ENCODE measurements at places on chromosomes 7 and 10.

- no peak for DNase-seq
Measured at GRCh38 chr10:12925845-12926244, 75.7 kb downstream of the CCDC3 start.

GRCh38 chr10:55979203-55979602, 381.9 kb downstream of the ZWINT start:
- no peak for DNase-seq

GRCh38 chr7:157043745-157044144, 33.3 kb upstream of the MNX1 start:
- DNase-seq = no peak

DNA sequence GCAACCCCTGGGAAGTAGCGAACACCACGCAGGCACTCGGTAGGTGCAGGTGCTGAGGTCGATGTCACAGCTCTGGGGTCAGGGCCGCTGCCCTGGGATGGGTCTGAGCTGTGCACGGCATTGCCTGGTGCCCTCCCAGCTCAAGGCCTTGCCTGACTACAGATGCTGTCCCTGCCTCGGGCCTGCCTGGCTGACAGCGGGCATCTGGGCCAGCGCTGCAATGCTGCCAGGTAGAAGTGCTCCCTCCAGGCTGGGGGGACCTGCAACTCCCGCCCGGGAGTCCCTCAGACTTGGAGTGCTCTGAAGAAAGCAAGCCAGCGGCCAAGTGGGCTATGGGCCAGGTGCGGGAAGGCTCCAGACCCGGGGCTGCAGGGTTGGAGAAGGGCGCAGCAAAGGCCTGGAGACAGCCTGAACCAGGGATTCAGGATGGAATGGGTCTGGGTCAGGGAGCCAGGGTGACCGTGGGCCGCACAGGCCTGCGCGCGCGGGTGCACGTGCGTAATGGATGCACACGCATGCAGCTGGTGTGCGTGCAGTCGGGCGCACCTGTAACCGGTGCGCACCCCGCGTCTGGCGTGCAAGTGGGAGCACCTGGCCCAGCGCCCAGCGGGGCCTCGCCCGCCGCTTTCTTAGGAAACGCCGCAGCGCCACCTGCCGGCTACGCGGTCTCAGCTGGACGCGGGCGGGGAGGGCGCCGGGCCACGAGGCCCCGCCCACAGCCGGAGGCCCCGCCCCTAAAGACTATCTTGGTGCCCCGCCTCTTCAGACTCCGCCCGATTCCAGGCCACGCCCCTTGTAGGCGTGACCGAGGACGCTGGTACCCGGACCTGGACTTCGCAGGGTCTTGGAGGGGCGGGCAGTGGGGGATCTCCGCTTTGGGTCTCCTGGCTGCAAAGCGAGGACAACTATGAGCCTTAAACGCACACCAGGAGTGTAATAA, 46.7 kb downstream of the MICALL2 start:
- DNase-seq = peak; percentile 83

DNA sequence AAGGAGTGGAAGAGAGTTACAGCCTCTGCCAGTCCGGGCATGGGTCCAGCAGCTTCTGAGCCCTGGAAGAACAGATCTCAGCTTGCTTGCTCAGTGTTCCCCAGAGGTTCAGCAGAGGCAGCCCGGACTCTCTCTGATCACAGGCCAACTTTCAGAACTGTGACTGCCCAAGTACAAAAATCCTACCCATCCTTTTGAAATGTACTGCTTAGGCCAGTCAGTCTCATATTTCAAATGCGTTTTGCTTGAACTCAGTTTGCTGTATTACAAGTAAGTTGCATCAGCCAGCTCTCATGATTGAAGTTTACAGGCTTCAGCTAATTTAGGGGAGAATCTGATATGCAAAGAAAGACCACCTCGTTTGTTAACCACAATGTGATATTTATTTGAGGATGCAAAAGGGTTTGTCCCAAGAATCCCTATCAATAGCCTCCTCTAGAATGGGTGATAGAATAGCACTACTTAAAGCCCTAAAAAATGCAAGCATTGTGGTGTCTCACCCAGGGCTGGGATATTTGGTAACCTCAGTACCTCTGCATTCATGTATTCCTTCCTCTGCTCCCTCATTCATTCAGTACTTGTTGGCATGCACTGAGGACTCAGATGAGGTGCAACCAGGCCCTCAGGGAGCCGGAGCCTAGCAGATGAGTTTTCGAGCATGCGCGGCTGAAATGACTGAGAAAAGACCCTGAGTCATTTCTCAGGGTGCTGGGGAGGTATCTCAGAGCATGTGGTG, 7.0 kb downstream of the AIMP2 start:
- no peak for DNase-seq

DNA sequence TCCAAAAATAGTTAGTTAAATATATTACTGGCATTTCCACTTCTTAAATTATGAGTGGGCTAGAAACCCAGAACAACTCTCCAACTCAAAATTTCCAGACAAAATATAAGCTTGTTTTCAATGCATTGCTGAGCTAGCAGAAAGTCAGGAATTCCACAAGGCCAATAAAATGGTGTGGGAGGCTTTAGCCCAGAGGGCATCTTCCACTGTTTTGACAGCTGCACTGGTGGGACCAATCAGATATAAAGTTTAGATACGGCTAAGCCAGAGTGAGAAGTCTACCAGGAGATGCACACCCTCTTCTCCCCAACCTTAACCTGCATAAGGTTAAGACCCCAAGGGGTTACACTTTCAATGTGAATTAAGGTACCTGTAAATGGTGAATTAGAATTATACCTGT, 76.6 kb downstream of the AMPH start:
- no peak for DNase-seq

- no peak for DNase-seq
Measured at GRCh38 chr10:127117125-127117524, 79.3 kb downstream of the INSYN2A start.

- DNase-seq = no peak
Measured at GRCh38 chr10:33579996-33580395, 245.5 kb upstream of the NRP1 start.

GRCh38 chr7:76300166-76300731, 2.2 kb upstream of the HSPB1 start:
- no peak for DNase-seq

GRCh38 chr10:2282202-2282601, 544.9 kb upstream of the ADARB2 start:
- no peak for DNase-seq

- no peak for DNase-seq
Measured at GRCh38 chr7:107810626-107811025, 7.6 kb upstream of the SLC26A3 start.

DNA sequence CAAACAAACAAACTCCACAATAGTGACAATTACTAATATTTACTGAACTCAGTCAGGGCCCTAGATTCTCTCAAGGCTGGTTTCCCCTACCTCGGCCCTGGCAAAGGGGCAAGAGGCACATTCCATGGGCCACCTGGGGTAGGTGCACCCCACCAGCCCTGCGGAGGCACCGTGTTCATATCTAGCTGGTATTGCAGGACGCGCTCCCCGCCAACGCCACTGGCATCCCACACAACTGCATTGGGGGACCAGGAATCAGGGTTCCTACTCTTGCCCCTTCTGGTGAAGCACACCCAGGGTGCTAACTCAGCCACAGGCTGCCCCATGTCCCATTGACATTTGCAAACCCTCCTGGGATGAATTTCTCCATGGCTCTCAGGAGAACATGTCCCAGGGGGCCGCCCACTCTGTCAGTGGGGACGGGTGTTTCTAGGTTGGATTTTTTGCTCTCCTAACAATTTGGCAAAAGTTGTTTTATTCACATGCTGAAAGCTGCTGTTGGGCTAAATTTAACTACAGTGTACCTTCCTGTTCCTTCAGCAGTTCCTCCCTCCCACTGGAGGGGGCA, 76.7 kb downstream of the ZRANB1 start:
- no peak for DNase-seq

GRCh38 chr10:43166880-43167497, 28.7 kb downstream of the CSGALNACT2 start:
- no peak for DNase-seq

GRCh38 chr10:86594535-86594934, 59.8 kb upstream of the OPN4 start:
- no peak for DNase-seq

DNA sequence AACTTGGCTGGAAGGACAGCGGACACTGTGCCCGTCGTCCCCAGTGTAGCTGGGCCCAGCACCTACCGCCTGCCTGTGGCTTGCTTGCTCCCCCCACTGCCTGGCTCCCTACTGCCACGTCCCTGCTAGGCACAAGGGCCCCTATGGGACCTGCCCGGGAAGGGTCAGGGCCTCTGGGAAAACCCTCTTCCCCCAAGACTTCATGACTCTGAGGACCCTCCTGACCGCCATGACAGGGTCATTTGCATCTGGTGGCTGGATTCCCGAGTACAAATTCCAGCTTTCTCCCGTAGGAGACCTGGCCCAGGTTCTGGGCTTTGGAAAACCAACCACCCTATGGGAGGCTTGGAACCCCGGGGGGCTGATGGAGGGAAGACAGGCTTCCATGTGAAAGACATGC, 1.4 kb upstream of the MMD2 start:
- no peak for DNase-seq

GRCh38 chr7:121544726-121545125, 148.6 kb upstream of the FAM3C start:
- no peak for DNase-seq

- no peak for DNase-seq
Measured at GRCh38 chr7:30845426-30846135, 66.1 kb upstream of the AQP1 start.

- no peak for DNase-seq
Measured at GRCh38 chr10:34386921-34387320, 428.2 kb downstream of the PARD3 start.

DNA sequence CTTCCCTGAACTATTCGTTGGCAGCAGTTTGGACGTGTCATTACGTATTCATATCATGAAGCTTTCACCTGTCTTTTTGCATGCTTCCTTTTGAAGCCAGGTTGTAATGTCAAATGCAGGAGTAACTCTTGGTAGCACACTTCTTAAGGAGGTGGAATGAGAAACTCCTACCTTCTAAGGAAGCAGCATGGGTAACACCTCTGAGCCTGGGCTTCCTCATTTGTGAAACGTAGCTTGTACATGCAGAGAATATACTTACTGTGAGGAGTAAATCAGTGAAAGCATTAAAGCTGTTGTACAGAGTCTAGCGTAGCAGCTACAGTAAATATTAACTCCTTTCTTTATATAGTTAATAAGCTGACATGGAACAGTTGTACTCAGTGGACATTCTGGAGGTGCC, 21.1 kb downstream of the CUL1 start:
- DNase-seq = no peak

DNA sequence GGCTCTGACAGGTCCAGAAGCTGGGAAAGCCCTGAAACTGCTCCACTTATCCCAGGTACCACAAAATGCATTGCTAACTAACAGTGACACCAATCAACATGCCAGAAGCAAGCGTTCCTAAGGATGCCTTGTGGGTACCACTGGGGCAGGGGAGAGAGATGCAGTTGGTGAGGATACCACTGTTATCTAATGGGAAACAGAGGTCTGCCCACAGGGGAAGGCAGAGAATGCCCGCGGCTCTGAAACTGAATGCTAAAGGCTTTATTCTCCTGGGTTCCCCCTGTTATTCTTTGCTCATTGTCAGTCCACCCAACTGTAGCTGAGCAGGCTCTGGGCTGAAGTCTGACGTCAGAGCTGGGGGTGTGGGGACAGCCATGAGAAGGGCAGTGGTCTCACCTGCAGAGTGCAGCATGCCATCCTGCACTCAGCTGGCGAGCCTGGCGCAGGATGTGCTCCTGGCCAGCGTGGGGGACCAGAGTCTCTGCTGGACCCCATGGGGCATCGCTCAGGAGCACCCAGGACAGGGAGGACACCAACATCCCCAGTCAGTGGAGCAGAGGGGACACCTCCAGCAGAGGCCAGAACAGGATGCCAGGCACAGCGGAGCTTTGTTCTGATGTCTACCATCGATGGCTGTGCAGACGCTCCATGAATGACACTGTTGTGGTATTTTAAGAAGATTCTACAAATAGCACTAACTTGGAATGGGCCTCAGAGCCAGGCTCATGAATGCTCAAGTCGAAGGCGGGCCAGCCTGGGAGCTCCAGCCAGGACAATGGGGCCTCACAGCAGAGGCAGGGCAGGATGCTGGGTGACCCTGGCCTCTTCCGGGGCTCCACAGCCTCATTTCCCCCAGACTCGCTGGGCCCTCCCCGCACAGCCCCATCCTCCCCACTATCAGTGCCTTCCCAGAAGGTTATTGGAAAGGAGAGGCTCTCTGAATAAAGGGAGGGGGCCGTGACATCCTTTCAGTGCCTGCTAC, 95.8 kb downstream of the ARHGAP22 start:
- DNase-seq = no peak

DNA sequence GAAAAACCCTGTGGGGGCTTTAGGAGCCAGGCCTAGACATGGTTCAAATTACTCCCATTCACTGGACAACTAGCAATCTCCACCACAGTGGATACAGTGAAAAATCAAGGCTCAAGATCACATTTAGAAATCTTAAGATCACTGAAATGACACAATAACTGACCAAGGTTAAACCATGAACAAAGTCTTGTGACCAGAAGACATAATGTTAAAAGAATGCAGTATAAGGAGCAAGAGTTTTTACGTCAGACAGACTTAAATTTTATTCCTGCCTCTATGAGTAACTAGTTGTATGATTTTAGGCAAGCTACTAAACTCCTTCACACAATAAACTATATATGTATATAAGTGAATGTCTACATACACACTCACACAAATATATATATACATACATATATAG, 68.5 kb downstream of the MICU1 start:
- DNase-seq = no peak

Data from effector memory CD4-positive, alpha-beta T cell (primary cell).